ENCODE measurements at places on chromosomes 2 and 18.

DNA sequence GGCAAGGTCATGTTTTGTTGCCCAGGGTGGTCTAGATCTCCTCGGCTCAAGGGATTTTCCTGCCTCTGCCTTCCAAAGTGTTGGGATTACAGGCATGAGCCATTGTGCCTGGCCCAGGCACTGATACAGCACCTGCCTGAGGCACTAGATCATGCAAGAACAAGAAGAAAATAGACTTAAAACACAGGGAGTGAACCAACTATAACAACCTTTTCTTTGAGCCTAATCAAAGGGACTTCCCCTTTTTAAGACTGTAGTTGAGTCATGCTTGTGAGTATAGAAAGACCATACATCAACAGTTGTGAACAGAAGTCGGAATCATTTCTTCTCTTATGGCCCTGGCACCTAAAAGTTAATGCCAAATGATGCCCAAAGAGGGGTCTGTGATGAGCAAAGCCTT lies 47.9 kb upstream of the MAPRE2 start:
- no peak for DNase-seq

- no peak for DNase-seq
These were observed 35.8 kb upstream of the DYSF start for GRCh38 chr2:71417300-71418202.

- no peak for DNase-seq
These were observed 77.5 kb downstream of the EPB41L3 start for GRCh38 chr18:5466256-5466655.

- peak; percentile 60 for DNase-seq
These were observed at the start of gene SCN2A for GRCh38 chr2:165239230-165239629. Gene SCN2A, plus strand, starts transcription at chr2:165239414. Its CDS starts 56,410 bp downstream, at chr2:165295824.

DNA sequence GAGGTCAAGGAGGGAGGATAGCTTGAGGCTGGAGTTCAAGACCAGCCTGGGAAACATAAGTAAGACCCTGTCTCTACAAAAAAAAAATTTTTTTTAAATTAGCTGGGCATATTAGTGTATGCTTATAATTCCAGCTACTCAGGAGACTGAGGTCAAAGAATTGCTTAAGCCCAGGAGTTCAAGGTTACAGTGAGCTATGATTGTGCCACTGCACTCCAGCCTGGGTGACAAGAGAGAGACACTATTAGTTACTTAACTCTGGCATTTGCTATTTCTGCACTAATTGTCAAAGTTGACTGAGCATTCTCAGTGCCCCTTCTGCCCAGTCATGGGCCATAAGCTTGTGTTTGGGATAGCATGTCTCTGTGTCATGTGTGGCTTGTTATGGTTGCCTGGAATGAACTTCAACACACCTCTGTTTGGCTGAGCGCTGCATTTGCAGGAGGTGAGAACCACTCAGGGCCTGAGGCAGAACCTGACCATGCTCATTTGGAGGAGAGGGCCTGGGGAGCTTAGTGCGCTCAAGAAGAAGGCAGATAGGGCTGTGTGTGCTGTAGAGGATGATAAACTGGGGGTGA lies 77.7 kb downstream of the SH3RF3 start:
- DNase-seq: no peak

- DNase-seq: peak; percentile 11
These were observed 106.8 kb upstream of the SPATS2L start for GRCh38 chr2:200199576-200200263.

GRCh38 chr18:33020877-33021276 lies 248.1 kb upstream of the KLHL14 start:
- no peak for DNase-seq

DNA sequence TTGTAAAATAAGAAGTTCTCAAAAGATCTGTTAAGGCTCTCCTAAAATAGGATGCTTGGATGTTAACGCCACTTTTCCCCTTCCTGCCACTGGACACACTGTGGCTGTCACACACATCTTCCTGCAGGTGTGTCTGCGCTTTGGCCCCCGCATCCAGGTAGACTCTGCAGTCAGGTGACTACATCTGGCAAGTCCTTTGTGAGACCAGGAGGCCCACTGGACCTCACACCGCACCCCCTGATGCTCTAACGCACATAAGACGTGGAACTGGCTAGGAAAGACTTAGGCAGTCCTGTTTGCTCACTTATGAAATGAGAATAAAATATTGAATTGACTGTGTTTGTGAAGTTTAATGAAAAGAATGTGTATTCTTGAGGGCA lies 67.6 kb upstream of the PXDN start:
- DNase-seq: no peak

DNA sequence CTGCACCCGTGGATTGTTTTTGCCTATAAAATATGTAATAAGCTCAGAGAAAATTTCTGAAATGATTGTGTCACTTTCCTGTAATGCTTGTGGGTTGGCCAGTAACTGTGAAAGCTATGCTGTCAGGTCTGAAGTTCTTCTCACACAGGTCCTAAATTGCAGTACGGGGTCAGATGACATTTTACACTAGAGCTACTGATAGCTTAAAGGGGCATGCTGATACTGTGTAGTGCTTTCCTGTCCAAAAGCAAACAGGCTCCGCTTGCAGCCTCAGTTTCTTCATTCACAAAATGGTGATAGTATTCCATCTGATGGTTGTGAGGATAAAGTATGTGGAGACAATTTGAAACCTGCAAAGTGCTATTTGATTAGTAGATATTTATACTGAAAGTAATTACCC lies 7.6 kb upstream of the FARSB start:
- DNase-seq: no peak

GRCh38 chr2:163266772-163267171 lies 428.2 kb upstream of the KCNH7 start:
- DNase-seq: peak; percentile 93

All from astrocyte of the cerebellum (primary cell).